ENCODE measurements at places on chromosomes 5 and 9.

- DNase-seq: no peak
Observed at GRCh38 chr5:137581776-137582175, 82.7 kb upstream of the SPOCK1 start.

DNA sequence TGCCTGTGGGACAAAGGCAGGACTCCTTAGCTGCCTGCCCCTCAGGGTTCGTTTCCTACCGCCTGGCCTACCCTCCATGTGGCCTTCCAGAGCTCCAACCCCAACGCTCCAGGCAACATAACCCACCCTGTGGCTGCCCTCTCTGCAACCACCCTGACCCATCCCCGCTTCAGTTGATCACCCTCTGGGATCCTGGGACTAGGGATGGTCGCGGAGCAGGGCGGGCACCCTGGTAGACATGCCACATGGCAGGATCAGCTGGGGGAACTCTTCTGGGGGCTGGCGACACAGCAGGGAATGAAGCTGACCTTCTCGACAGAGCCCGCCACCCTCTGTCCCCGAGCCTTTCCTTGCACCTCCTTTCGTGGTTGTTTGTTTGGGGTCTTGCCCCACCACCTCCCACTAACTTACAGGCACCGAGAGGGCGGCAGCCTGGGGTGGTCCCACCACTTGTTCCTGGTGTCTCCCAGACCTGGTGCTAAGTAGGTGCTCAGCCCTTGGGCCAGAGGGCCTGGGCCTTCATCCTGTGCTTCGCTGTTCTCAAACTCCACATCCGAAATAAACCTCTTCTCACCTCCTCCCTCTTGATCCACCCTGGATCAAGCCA lies 243.1 kb downstream of the PBX3 start:
- no peak for DNase-seq

GRCh38 chr5:87570366-87570765 lies 157.6 kb upstream of the CCNH start:
- no peak for DNase-seq

GRCh38 chr5:163460562-163461171 lies at the start of gene HMMR:
Gene HMMR (plus strand): TSS chr5:163460632. CDS start chr5:163460693, 61 bp downstream.
- no peak for DNase-seq

DNA sequence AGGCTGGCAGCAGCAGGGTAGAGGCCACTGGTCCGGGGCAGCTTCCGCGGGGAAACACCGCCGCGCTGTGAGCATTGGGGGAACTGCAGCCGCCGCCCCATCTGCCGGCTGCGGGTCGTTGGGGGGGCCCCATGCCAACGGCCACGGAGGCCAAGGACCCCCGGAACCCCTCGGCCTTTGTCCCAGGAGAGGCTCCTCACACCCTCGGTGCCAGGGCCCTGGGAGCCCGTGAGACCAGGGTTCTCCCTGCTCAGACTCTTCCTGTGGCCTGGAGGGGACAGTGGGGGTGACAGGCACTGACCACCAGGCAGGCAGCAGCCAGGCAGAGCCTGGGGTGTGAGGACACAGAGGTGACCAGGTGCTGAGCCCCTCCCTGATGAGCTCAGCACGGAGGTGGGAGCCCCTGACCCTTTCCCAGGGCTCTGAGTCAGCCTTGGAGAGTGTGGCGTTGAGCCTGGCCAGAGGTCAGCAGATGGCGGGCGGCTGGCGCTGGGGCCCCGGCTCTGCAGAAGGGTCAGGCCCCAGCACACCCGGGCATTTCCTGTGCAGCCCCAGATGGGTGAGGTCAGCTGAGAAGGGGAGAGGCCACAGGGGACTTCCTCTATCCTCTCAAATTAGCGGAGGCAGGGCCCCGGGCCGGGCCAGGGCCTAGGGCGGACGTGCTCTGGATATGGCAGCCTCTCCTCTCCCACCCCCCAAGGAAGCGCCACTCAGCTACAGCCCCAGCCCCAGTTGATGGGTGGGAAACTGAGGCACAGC lies 17.9 kb upstream of the EGFL7 start:
- peak; percentile 84 for DNase-seq

- DNase-seq: no peak
Observed at GRCh38 chr5:176570044-176570443, 20.9 kb downstream of the CDHR2 start.

DNA sequence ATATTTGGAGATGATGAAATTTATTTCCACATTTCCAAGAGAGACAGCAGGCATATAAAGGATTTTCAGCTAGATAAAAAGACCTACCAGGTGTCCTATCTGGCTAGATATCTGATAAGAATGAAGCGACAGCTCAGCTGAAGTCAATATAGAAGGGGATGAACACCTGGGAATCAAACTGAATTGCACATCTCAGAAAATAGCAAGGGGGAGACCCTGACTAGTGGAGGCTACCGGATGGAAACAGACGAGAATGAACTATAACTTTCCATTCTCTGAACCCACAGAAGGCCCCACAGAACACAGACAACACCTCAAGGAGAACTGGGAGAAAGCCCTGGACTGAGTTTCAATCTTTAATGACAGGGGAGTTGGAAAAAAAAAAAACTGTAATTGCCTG lies 51.1 kb downstream of the CPLANE1 start:
- no peak for DNase-seq

DNA sequence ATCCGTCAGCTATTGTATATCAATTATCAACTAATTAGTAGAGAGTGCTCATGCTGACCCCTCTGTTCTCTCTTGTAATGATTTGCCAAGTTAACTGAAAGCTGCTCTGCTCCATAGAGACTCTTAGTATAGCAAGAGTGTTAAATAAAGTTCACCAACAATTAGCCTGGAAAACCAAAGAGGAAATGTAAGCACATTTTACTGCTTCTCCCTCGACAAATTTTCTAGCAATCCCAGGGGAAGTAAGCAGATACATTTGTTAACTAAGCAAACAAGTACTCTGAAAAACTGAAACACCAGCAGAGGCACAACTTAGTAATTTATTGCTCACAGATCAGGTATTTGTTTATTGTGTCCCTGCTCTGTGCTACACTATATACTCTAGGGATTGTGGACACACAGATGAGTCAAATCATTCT lies 162.2 kb downstream of the GLIS3 start:
- no peak for DNase-seq

DNA sequence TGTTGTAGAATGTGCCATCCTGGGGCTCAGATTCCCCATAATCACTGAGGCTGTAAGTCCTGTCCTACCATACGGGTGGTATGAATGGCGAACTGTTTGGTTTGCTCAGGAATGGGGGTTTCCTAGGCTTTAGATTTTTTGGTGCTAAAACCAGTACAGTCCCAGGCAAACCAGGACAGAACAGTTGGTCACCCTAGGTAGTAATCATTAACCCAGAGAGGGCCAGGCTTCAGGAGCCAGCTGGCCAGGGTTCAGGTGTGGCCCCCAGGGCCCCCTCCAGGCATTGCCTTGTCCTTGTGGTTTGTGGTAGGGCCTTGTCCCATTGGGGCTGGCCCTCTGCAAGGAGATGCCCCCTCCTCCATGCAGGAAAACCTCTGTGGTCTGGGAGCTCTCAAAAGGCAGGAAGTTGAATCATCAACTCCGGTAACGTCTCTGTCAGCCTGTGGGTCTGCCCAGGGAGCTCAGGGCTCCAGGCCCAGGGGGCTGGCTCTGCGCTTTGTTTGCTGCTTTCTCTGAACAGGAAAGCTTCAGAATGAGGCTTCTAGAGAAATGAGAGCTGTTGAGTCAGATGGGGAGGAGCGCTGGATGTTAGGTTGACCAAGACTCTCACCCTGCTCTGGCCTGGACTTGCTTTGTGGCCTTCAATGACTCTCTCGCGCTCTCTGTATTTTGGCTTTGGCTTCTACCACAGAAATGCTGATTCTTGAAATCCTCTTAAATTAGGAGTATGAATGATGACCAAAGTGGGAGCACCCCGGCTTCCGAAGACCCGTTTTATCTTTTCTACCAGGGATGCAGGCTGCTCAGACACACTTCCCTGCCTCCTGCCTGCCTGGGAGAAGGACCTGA lies 22.2 kb upstream of the JADE2 start:
- DNase-seq: peak; percentile 32

- no peak for DNase-seq
Observed at GRCh38 chr9:94212531-94212930, 46.6 kb upstream of the ZNF169 start.

DNA sequence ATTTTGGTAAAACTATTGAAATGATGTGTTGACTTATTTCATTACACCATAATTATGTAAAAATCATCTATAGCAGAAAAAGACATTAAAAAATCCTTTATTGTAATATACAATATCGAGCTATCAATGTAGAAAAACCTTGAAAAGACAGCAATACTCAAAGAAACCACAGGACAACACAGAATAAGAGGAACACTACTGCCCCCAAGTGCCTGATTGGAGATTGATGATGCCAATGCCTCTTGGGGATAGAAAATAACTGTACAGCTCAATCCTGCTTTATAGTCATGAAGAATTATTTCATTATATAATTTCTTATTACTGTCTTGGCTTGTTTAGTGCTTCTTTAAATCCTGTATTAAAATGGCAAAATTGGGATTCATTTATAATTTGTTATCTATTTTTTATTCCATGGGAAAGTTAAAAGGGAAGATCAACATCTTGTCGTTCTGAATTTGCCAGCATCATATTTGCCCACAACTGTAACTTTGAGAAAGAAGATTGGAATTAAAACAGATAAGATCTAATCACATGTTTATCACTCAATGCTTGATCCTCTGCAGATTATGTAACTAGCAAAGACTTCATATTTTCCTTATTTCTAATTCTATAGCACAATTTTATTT lies 337.5 kb downstream of the CDH9 start:
- DNase-seq: peak; percentile 60

DNA sequence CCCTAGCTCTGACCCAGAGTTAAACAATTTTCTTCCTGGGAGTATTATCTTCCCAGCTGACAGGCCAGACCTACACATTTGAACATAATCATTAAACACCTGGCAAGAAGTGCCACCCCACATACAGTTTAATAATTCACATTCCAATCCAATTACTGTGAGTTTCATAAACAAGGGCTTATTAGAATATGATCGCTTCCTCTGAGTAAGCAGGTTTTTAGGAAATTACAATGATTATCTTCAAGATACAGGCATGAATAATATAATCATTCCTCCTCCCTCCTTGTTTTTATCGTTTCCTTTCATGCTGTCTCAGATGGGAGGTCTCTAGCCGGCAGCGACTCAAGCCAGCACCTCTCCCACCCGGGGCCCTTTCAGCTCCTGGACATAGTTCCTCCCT lies 15.8 kb upstream of the KIF4B start:
- DNase-seq: no peak

DNA sequence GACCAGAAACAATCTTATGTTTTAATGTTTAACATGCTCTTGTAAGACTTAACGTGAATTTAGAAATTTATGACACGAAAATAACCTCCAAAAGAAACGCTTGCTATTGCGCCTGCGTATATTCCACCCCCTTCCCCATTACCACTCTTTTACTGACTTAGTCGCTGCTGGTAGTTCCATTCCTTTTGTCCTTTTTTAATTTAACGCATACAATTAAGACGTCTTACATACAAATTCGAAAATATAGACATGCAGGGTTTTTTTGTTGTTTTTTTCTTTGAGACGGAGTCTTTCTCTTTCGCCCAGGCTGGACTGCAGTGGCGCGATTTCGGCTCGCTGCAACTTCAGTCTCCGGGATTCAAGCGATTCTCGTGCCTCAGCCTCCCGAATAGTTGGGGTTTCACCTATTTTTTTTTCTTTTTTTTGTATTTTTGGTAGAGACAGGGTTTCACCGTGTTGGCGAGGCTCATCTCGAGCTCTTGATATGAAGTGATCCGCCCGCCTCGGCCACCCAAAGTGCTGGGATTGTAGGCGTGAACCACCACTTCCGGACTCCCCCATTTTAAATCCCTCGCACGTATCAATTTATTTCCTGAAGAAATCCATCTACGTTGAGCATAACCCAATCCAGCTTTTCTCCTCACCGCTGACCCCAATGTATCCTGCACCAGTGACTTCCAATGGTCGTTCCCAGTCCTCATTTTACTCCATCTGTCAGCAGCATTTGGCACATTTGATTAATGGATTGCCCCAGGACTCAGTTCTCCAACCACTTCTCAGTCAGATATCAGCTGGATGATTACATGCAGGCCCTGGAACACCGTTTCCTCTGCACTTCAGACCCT lies 684 bp upstream of the MED7 start:
- peak; percentile 11 for DNase-seq

DNA sequence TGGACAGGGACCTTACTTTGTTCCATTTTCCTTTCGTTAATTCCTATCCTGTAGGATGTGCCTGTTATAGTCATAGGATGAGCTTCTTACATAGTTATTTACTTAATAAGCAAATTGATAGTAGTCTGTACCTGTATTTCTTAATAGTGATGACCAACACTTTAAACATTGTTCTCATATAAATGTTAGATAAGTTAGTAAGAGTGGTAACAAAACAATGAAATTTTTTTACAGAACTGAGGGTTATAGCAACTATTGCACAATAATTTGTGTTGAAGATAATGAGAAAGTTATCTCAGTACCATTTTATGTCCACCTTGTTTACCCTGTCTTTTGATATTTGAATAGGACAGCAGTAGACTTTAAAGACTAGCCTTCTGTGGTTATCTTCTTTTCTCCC lies 162.9 kb upstream of the ELL2 start:
- no peak for DNase-seq

- DNase-seq: no peak
Observed at GRCh38 chr9:125343518-125344275, 82.1 kb downstream of the GAPVD1 start.

- DNase-seq: no peak
Observed at GRCh38 chr5:72991394-72991793, 35.6 kb downstream of the FCHO2 start.

DNA sequence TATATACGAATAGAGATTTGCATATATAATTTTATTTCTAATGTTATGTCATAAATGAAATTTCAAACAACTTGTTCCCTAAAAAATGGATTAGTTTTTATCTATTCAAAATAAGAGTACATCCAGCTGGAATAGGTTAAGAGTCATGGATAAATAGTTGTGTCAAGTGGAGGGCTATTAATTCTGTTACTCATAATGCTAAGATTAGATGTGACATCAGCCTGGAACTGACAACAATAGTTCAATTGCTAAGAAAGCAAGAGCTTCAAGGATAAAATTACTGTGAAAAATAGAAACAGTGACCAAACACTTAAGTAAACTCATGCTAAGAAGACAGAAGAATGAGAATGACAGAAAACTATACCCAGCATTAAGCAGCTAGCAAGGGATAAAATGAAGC lies 92.2 kb upstream of the CDH9 start:
- DNase-seq: no peak

DNA sequence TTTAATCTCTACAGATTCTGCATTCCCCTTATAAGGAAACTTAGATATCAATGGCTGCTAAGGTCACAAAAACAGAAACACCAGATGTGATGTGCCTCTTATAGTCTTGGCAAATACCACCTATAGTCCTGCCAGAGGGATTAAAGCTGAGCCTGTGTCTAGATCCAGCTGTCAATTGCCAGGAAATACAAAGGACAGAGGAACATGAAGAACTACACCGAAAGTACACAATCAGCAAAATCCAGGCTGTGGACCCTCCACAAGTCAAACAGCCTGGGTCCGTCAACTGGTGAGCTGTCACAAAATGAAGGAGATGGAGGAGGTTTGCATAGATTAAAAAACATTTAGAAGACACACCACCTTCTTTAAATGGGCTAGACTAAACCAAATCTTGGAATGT lies 85.4 kb downstream of the KLF4 start:
- no peak for DNase-seq
